ENCODE measurements at places on chromosomes 2 and 18.

DNA sequence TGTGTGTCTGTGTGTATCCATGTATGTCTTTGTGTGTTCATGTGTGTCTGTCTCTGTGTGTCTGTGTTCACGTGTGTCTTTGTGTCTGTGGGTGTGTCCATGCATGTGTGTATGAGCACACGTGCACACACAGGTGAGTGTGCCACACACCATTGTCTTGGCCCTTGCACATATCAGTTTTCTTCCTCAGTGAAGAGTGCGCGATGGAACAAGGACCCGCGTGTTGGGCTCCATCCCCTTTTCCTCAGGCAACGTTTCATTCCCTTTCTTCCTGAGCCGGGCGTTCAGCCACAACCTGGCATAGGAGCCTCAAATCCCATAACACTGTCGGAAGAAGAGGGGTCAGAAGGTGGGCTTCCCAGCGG, 74.3 kb downstream of the PTGR3 start:
- DNase-seq: no peak

DNA sequence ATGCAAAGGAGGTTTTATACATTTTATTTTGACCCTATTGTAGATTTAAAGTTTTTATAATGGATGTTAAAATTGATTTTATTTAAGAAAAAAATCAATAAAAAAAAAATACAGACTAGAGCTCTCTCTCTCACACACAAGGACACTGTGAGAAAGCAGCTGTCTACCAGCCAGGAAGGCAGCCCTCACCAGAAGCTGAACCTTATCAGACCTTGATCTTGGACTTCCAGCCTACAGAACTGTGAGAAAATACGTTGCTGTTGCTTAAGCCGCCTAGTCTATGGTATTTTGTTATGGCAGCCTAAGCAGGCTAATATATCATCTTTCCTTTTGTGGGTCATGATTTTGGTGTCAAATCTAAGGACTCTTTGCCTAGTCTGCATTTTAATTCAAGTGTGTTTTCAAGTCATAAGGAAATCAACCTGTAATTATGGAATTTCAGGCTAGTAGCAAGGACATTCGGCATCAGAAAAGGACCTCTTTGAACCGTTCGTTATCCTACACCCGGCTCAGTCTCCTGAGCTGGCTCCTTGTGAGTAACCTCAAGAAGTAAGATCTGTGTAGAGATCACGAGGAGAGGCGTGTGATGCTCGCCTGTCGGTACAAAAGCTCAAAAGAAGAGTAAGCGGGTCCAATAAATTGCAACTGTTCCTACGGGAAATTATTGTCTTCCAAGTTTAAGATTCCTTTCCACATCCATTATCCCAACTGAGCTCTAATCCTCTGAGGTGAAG, 98.2 kb downstream of the PDCL3 start:
- no peak for DNase-seq

DNA sequence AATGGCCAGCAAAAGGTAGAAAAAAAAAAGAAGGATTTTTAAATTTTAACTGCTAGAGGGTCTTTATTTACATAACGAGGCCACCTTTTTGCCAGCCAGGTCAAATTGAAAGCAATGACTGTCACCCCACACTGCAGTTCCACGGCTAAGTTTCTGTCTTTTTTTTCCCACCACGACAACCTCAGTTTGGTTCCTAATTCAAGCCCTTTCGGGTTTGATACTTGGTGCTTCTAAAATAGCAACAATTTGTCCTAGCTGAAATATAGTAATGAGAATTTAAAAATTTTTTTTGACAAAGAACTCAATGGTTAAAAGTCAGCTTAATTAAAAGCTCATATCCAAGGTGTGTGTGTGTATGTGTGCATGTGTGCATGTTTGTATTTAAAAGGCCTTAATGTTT, 16.4 kb upstream of the NMS start:
- DNase-seq: no peak

GRCh38 chr2:147548451-147548850, 296.4 kb upstream of the ACVR2A start:
- DNase-seq: no peak
